ENCODE measurements at places on chromosomes 11 and 22.

GRCh38 chr11:129637473-129637872, 178.2 kb upstream of the TMEM45B start:
- no peak for DNase-seq

DNA sequence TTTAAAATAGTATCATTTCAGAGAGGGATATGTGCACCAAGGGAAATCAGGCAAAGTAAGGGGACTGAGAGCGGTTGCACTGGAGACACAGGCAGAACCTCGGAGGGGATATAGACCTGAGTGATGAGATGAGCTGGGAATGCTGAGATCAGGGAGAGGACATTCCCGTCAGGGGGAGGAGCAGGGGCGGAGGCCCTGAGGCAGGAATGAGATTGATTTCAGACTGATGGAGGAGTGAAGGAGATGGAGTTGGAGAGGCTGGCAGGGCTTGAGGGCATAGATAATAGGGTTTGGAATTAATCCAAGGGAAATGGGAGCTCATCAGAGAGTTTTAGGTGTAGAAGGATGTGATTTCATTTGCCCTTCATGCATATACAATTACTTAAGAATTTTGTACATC, 13.2 kb downstream of the CD6 start:
- DNase-seq = no peak

DNA sequence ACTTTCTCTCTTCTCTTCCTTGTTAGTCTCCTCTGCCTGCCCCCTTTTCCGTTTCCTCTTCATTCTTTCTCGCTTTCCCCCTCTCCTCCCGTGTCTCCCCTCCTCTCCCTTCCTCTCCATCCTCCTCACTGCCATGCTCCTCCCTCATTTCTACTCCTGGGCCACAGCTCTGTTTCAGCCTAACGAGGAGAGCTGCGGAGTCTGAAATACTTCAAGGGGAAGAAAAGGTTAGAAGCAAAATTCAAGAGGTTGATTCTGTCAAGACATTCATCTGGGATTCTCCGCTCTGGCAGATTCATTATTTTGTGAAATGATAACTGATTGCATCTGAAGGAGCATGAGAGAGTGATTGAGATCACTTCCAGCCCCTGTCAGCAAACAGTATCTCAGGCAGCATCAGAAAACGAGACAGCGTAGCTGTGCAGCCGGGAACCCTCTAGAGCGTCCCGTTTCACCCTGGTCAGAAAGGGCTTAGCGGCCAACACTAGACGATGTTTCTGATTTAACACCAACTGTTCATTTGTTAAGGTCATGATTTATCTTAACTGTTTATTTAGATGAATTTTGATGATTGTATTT, 279.3 kb upstream of the B3GAT1 start:
- no peak for DNase-seq

DNA sequence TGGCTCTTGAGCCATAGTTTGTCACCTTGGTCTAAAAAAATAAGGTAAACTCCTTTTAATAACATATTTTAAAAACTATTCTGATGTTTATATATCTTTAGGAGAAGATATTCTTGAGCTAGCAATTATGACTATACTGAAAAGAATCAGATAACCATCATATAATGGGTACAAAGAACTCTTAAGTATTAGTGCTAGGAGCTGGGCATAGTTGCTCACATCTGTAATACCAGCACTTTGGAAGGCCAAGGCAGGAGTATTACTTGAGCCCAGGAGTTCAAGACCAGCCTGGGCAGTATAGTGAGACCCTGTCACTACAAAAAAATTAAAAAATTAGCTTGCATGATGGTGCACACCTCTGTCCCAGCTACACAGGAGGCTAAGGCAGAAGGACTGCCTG, 54.0 kb upstream of the B3GNT6 start:
- no peak for DNase-seq

- no peak for DNase-seq
Observed at GRCh38 chr22:17102297-17102667, 17.5 kb downstream of the IL17RA start.

- DNase-seq = no peak
Observed at GRCh38 chr11:69203381-69203780, 47.6 kb downstream of the SMIM38 start.

- DNase-seq = no peak
Observed at GRCh38 chr11:106288057-106288456, 210.6 kb downstream of the AASDHPPT start.

- DNase-seq = no peak
Observed at GRCh38 chr22:50625131-50625567, 2.8 kb downstream of the ARSA start.

DNA sequence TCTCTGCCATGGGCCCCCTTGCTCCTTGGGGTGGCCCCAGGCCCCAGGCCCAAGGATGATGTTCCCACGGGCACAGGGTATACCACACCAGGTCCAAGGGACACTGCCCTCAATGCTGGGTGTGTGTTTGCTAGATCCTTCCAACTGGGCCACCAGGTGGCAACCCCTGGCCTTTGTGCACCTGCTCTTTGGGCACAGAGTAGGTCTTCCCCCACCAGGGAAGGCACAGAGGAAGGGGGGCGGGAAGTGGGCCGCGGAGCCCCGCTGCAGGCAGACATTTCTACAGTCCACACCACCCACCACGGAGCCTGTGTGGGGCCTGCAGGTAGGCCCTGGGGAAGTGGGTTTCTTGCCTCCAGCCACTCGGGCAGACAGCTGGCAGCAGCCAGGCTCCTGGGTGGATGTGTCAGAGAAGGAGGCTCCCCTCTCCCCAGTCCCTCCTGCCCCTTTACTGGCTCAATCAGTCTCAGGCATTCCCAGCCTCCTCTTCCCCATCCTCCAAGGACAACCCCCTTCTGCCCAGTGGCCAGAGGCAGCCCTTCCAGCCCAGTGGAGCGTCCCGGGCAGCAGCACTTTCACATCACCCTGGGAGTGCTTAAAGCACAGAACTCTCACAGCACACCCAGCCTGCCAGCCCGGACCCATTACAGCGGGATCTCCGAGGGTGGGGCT, 21.6 kb downstream of the MAFF start:
- no peak for DNase-seq

- DNase-seq = no peak
Observed at GRCh38 chr22:25566186-25566897, 1.9 kb downstream of the GRK3 start.

GRCh38 chr22:42202669-42203068, 67.8 kb downstream of the TCF20 start:
- no peak for DNase-seq

GRCh38 chr11:71992136-71992730, 6.5 kb upstream of the IL18BP start:
- no peak for DNase-seq

GRCh38 chr11:113484223-113484622, 9.0 kb upstream of the DRD2 start:
- DNase-seq = no peak

DNA sequence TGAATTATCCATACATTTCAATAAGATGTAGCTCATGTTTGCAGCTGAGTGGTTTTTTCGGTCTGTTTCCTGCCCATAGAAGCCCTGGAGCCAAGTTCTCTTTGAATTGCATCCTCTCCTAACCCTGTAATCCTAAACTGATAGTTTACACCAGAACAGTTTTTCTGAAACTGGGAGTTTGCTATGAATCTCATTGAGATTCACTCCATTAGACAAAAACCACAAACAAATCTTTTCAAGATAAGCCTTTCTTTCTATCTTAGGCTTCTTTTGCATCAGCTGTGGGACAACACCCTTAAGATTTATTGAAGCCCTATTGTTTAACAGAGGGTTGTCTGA, 324.8 kb downstream of the DYNC2H1 start:
- no peak for DNase-seq

DNA sequence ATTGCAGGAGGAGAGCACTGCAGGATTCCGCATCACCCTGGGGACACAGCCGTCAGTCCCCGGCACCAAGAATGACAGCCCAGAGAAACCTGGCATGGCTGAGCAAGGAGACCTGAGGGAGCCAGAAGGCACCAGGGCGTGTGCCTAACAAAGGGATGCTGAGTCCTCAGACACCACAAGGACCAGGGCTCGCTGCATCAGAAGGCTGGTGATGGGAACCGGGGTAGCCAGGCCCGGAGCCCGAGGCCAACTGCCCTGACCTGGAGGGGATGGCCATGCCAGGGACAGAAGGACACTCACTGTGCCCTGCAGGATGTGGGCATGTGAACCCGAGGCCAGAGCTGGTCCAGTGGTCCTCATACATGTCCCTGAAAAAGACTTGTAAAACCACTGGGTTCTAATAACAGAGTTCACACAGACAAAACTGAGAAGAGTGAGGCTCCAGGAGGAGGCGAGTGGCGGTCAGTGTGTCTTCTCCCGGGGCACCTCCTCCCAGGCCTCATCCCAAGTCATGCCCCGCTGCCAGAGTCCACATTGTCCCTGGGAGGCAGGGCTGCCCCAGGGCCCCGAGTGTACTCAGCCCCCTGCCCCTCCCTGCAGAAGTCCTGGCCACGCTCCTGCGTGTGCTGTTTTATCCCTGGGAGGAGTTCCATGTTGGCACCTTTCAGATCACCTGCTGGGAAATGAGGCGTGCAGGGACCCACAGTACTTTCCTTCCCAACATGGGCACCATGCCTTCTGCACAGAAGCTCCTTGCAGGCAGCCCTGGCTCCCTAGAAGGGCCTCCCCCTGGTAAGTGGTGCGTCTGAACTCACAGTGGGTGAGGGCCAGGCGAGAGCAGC, 42.5 kb downstream of the TBX1 start:
- DNase-seq = no peak

DNA sequence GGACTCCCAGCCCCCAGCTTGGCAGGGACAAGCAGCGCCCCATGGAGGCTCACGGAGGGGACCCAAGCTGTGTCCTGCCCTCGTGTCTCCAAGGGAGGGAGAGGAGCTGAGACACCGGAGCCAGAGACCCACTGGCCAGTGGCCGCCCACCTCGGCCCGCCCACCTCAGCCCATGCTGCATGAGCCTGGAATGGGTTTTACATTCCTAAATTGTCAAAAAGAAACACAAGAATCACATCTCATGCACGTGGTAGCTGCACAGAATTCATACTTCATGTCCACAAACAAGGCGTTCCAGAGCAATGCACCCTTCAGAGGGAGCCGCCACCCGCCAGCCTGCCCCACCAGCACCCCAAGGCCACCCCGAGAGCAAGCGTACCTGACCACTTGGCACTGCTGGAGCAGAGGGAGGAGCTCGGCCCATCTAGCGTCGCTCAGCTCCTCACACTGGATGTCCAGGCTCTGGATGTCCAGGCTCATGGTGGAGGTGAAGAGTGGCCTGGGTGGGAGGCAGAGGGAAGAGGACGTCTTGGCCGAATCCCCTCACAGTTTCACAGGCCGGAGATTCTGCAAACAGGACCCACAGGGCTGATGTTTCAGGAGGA, 5.3 kb downstream of the RNH1 start:
- DNase-seq = no peak

GRCh38 chr11:11816511-11817314, 25.1 kb upstream of the USP47 start:
- no peak for DNase-seq

DNA sequence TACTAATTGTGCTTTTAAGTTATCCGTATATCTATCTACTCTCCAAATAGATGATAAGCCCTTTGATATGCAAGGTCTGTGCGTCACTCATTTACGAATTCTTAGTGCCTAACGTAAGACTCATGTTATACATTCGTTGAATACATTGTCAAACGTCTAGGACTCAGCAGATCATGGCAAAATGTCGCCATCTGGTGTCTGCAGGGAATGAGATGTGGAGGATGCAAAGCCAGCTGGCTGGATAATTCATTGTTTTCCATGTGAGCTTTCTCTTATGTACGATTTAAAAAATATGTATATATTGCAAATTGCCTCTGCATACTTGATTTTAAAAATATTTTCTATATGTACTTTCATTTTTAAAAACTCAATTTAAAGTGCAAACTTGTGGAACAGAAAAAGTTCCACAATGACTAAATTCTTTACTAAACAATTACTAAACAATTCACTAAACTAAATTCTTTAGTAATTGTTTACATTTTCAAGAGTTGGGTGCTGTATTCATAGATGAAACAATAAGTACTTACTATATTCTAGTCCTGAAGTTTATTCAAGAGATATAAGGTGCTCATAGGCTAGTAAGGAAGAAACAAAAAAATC, 33.8 kb downstream of the ZNF202 start:
- DNase-seq = no peak

All from iPS DF 19.7 (cell line).